Activated T-cell treated with anti-CD3 and anti-CD28 coated beads for 1 hour (primary cell): ENCODE measurements at places on chromosomes 7 and 10.

GRCh38 chr7:98985945-98986344 lies 107.6 kb downstream of the TRRAP start:
- no peak for DNase-seq

DNA sequence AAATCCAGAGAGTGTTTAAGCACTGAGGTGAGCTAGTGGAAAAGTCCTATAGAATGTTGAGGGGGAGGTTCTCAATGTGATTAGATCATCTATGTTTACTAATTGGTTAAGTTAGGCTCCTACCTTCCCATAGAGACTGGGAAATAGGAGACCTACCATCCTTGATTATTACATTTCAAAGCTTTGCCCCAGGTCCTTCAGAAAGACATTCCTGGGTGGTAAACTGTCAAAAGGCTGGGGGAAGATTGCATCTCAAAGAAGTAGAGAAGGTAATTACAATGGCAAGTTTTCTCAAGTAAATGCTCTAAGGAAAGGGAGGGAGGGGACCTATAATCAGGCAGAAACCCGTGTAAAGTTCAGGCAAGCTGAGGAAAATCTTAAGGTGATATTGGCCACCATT lies 247.8 kb upstream of the SMIM30 start:
- no peak for DNase-seq

DNA sequence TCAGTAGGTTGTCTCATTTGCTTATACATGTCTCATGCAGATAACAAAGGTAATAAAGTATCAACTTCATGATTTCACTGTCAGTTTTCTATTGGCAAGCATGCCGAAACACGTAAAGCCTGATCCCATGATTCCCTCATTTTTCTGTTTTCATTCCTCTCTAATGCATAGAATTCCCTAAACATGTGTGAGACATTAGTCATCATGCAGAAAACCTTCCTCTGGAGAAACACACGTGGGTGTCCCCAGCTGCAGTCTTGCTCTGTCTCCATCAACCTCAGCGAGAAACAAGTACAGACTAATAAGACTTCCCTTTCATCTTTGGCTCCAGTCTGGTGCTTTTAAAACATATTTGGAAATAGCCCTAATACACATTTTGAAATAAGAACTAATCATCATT lies 432.7 kb upstream of the VSTM2A start:
- no peak for DNase-seq

DNA sequence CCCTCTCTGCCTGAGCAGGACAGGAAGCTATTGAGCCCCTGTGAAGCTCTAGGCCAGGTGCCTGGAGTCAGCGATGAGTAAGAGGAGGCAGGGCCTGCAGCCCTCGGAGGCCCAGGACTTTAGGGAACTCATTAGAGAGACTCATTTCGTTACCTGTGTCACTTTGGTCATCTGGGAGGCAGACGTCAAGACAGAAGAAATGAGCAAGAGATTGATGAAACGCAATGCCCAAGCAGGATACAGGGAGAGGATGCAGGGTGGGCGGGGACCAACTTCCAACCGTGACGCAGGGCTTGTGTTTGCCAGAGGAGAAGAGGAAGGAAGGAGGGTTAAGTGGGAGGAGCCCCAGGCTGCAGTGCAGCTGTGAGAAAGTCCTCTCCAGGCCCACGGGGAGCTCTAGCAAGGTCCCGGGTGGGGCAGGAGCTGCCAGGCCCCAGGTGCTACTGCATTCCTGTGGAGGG lies 26.4 kb upstream of the GNA12 start:
- peak; percentile 31 for DNase-seq

DNA sequence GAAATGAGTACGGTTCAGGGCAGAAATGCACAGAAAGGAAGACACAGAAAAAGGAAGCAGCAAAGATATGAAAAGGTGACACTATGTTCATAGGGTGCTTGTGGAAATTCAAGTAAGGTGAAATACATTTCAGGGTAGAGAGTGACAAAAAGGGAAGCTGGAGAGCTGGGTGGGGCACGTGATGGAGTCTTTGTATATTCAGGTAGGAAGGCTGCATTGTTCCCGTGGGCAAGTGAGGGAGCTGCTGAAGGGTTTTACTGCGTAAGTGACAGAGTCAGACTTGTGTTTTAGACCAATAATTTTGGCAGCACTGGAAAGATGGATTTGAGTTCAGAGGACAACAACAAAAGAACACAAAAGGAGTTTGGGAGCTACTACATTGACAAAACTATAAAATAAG lies 35.3 kb upstream of the ANK3 start:
- DNase-seq: no peak

DNA sequence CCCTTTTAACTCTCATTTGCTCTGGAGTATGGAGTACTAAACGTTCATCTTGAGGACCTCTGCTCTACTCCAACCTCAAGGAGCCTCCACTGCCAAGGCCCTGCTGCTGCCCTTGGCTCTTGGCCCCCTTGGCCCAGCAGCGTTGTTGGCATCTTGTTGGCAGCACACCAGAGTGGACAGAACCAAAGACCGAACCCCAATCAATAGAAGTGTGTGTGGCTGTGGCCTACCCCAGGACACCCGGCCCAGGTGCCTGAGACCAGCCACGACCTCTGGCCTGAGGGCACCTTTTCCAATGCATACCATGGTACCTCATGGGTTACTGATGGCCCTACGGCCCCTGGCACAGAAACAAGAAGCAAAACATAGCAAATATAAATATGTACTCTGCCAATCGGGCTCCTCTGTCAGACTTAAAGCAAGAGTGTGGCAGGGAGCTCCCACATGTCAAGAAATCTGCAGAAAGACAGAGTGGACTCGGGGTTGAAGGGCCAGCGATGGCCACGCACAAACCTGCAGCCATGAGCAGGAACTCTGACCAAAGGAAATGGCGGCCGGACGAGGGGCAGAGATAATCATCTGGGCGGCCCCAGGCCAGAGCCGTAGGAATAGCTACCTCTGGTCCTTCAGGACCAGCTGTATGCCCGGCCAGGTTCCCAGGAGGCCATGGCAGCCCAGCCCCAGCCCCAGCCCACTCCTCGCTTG lies 2.9 kb downstream of the NPC1L1 start:
- DNase-seq: no peak

GRCh38 chr7:140060243-140060630 lies 2.5 kb downstream of the PARP12 start:
- no peak for DNase-seq

GRCh38 chr10:32061440-32061839 lies 5.2 kb upstream of the KIF5B start:
- no peak for DNase-seq

- DNase-seq: no peak
Measured at GRCh38 chr10:86798025-86798424, 41.6 kb downstream of the BMPR1A start.

DNA sequence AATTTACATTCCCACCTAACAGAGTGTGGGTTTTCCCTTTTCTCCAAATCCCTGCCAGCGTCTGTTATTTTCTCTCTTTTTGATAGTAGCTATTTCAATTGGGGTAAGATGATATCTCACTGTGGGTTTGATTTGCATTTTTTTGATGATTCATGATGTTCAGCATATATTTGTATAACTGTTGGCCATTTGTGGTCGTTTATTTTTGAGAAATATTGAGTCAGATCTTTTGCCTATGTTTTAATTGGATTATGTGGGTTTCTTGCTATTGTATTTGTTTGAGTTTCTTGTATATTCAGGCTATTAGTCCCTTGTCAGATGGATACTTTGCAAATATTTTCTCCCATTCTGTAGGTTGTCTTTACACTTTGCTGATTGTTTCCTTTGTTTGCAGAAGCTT lies 193.8 kb downstream of the ABCA13 start:
- DNase-seq: no peak

DNA sequence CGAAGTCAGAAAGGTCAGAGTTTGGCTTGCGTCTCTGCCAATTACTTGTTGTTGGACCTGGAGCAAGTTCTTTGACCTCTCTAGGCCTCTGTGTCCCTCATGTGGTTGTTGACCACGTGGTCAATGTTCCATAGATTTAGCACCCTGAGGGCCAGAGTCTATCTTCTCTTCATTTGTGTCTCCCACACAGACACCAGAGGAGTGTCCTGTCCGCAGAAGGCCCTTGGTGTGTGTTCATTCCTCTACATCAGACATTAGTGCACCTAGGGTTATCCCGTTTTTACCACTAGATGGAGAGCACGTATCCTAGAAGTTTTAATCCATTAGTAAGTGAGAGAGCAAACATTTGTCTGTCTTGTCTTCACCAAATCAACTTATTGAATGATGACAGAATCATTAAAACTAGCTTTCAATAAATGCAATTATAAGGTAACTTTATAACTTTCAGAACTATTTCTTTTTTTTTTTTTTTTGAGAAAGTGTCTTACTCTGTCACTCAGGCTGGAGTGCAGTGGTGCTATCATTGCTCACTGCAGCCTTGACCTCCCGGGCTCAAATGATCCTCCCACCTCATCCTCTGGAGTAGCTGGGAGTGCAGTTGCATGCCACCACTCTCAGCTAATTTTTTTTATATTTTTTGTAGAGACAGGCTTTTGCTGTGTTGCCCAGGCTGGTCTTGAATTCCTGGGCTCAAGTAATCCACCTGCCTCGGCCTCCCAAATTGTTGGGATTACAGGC lies 122.5 kb upstream of the ANKRD1 start:
- no peak for DNase-seq

DNA sequence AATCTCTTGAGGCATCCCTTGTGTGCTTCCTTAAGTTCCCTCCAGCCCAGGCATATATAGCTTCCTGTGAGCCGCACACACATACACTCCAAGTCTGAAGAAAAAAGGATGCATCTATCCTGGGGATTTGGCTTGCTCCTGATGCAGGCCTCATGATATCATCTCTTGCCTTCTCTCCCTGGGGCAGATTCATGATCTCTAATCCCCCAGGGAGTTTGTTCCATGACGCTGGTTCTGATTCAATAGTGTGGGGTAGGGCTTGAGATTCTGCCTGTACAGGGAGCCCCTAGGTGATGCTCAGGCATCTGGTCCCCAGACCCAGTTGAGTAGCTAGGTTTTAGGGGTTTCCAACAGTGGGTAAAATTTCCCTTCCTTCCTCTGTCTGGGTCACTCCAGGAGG lies 1.5 kb downstream of the PON1 start:
- no peak for DNase-seq

DNA sequence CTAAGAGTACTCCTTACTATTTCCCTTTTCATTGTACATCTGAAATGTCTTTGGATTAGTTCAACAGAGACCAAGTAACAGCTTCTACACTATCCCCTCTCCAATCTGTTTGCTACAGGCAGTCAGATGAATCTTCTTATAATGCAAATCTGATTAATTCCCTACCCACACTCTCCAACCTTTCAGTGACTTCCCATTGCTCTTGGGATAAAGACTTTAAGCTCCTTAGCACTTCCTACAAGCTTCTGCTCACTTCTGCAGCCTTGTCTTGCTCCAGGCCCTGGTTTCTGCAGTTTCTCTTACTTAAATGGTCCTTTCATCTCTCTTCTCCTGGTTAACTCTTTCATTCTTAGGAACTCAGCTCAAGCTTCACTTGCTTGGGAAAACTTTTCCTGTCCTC lies 65.2 kb upstream of the FEZF1 start:
- DNase-seq: no peak

GRCh38 chr10:119505131-119505551 lies 37.4 kb downstream of the RGS10 start:
- DNase-seq: no peak

DNA sequence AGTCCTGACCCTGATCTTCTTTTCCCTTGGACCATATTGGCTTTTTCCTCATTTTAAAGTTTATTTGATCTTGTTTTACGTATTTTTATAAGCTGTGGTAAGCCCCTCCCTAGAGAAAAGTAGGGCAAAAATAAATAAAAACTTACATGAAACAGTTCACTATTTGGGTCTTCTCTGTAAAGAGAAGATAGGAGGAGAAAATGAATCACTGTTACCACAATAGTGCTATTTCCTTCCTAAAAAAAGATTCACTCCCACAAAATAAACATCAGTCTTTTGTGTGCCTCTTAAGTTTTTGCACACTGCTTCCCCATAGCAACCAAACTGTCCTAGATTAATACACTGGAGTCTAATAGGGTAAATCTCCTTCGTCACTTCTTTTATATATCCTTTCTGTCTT lies 1.4 kb upstream of the SVIL start:
- no peak for DNase-seq

GRCh38 chr10:79027147-79028055 lies 41.4 kb upstream of the ZMIZ1 start:
- no peak for DNase-seq

DNA sequence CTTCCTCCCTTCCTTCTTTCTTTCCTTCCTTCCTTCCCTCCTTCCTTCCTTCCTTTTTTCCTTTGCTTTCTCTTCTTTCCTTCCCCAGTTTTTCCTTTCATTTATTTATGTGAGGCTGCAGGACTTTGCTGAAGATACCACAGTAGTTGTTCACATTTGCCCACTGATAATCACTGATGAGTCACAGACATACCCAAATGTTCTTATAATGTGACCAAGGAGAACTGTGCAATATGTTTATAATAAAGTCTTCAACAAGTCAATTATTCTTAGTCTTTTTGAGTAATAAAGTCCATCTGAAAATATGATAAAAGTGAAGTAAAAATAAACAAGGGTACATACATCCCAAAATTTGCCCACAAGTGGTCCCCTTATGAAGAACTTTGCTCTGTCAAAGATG lies 159.7 kb downstream of the GNAI1 start:
- no peak for DNase-seq

GRCh38 chr10:14306190-14306589 lies 24.5 kb downstream of the FRMD4A start:
- no peak for DNase-seq

DNA sequence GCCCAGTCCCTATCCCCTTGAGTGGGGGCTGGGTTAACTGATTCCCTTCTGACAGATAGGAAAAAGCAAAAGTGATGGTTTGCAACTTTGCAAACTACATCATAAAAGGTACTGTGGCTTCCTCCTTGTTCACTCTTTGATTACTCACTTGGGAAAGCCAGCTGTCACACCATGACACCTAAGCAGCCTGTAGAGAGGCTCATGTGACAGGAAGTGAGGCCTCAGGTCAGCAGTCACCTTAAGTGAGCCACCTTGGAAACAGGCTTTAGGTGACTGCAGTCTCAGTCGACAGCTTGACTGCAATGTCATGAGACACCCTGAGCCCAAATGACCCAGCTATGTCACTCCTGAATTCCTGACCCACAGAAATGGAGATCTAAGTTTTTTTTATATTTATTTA lies 4.3 kb upstream of the CHCHD2 start:
- DNase-seq: no peak

DNA sequence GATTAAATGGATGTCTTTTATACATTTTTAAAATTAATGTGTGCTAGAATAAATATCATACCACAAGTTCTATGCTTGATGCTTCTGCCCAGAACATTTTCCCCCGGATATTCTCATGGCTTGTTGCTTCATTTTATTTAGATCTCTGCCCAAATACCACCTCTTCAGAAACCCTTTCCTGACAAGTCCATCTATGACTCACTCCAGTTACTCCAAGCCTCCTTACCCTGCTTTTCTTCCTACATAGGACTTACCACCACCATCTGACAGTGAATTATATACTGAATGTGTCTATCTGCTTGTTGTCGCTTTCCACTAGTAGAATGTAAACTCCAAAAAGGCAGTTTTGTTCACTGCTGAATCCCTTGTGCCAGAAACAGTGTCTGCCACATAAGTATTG lies 19.1 kb upstream of the ERVW-1 start:
- no peak for DNase-seq

DNA sequence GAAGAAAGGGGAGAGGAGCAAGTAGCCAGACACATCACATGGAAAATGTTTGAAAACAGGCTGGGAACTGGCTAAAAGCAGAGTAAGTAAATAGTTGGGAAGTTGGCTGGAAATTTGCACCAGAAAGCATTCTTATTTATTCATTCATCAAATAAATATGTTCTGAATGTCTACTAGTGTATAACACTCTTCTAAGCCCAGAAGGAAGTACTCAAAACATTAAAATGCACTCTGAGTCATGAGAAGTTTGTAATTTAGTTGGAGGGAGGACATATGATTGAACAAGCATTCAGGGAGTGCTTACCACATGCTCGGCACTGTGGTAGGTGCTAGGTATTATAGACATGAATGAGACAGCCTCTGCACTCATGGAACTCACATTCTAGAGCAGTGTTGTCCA lies 37.0 kb upstream of the CNNM1 start:
- no peak for DNase-seq
